H7 (cell line): ENCODE measurements at places on chromosomes 12 and 14. TPM values are rescaled to one million over a fixed set of nuclear protein-coding genes. Genes with fewer than 3 reads are reported as not detected.

Gene SLC35F4
- total RNA-seq, result not detected in 2 replicates

Gene ANO2
- total RNA-seq, result 0.76 and 2.1 TPM in 2 replicates

Gene RFX4
- 0.83 and 1.1 TPM in 2 replicates for total RNA-seq

Gene SNW1
- 63.9 and 87.0 TPM in 2 replicates for total RNA-seq

Gene KRT81
- total RNA-seq, result not detected in 2 replicates

Gene IFNG-AS1
- total RNA-seq, result not detected in 2 replicates

Gene ZNF84
- 12.1 and 14.6 TPM in 2 replicates for total RNA-seq

Gene FERMT2
- 148 and 150 TPM in 2 replicates for total RNA-seq

Gene SLC39A2
- total RNA-seq, result 0.17 TPM in 1 of 2 replicates, not detected in the other

Gene HOXC5
- not detected in 2 replicates for total RNA-seq

Gene NXPH4
- 0.74 and 2.2 TPM in 2 replicates for total RNA-seq

Gene GEMIN2
- 49.5 and 76.3 TPM in 2 replicates for total RNA-seq

Gene C14orf180
- total RNA-seq, result not detected in 2 replicates

Gene OR4E2
- not detected in 2 replicates for total RNA-seq

Gene KRT83
- 0.10 TPM in 1 of 2 replicates, not detected in the other for total RNA-seq

Gene LRTM2
- 0.42 TPM in 1 of 2 replicates, not detected in the other for total RNA-seq

Gene TAS2R19
- total RNA-seq, result 0.62 and 1.3 TPM in 2 replicates

Gene TSHR
- total RNA-seq, result not detected in 2 replicates

Gene CTSG
- total RNA-seq, result 0.10 TPM in 1 of 2 replicates, not detected in the other

Gene ABHD4
- total RNA-seq, result 28.4 and 29.6 TPM in 2 replicates

Gene RNU4-1
- under 0.01 TPM in 2 replicates for total RNA-seq

Gene ZC2HC1C
- 1.3 and 2.7 TPM in 2 replicates for total RNA-seq

Gene AHNAK2
- total RNA-seq, result 2.0 and 2.3 TPM in 2 replicates

Gene KLRK1
- not detected in 2 replicates for total RNA-seq

Gene ADAMTS20
- total RNA-seq, result 0.81 and 0.90 TPM in 2 replicates

Gene LRP6
- total RNA-seq, result 44.6 and 48.0 TPM in 2 replicates

Gene KLC1
- 123 and 131 TPM in 2 replicates for total RNA-seq

Gene IRAK3
- 0.28 and 0.41 TPM in 2 replicates for total RNA-seq

Gene TNFAIP2
- 30.1 and 38.7 TPM in 2 replicates for total RNA-seq

Gene KRT7
- total RNA-seq, result 0.80 and 1.1 TPM in 2 replicates

Gene CCDC177
- 0.04 and 0.17 TPM in 2 replicates for total RNA-seq

Gene TGM1
- total RNA-seq, result 0.21 and 3.1 TPM in 2 replicates

Gene MLF2
- total RNA-seq, result 293 and 322 TPM in 2 replicates

Gene RTL1
- not detected in 2 replicates for total RNA-seq

Gene PIWIL1
- total RNA-seq, result not detected in 2 replicates

Gene KLRG1
- 3.2 and 3.8 TPM in 2 replicates for total RNA-seq

Gene CALCOCO1
- total RNA-seq, result 17.3 and 18.7 TPM in 2 replicates

Gene SLC17A8
- not detected in 2 replicates for total RNA-seq

Gene ZCRB1
- total RNA-seq, result 21.5 and 36.9 TPM in 2 replicates

Gene OR6C2
- total RNA-seq, result not detected in 2 replicates

Gene TRHDE
- total RNA-seq, result 0.70 and 3.5 TPM in 2 replicates

Gene TBC1D30
- total RNA-seq, result 0.62 and 1.4 TPM in 2 replicates

Gene KCNMB4
- total RNA-seq, result 22.2 and 24.0 TPM in 2 replicates

Gene LHX5
- 0.07 and 0.85 TPM in 2 replicates for total RNA-seq

Gene LGALS3
- total RNA-seq, result 0.18 and 1.6 TPM in 2 replicates

Gene MIPOL1
- 7.0 and 25.0 TPM in 2 replicates for total RNA-seq

Gene MYL2
- total RNA-seq, result not detected in 2 replicates

Gene RBP5
- total RNA-seq, result 1.9 and 2.6 TPM in 2 replicates

Gene MGAT4C
- total RNA-seq, result 12.1 and 15.7 TPM in 2 replicates

Gene SPRYD4
- 2.3 TPM in 2 replicates for total RNA-seq

Gene DAO
- not detected in 2 replicates for total RNA-seq

Gene L3HYPDH
- 18.6 and 27.9 TPM in 2 replicates for total RNA-seq

Gene OTUB2
- total RNA-seq, result 3.0 and 4.4 TPM in 2 replicates

Gene NGB
- 0.07 TPM in 1 of 2 replicates, not detected in the other for total RNA-seq

Gene RD3L
- total RNA-seq, result not detected in 2 replicates

Gene CDCA3
- total RNA-seq, result 85.6 and 115 TPM in 2 replicates

Gene RNF212B
- 0.24 TPM in 1 of 2 replicates, not detected in the other for total RNA-seq

Gene SPTLC2
- 20.5 and 22.7 TPM in 2 replicates for total RNA-seq

Gene TXNDC16
- 8.1 and 10.8 TPM in 2 replicates for total RNA-seq
